ENCODE measurements at places on chromosomes 2 and 18.

GRCh38 chr2:12050396-12050795 is 304.0 kb downstream of the LPIN1 start:
- H3K27ac ChIP-seq: no peak overlapping the region
- peak; percentile 20 for DNase-seq
- H3K36me3 ChIP-seq: no peaks in the 10 kb centered on the region
- H3K4me1 ChIP-seq: peaks cover 10% of the 10 kb centered on the region
- no peak overlapping the region for H3K4me3 ChIP-seq
- no peaks in the 10 kb centered on the region for H3K27me3 ChIP-seq

- H3K36me3 ChIP-seq: peaks cover 4% of the 10 kb centered on the region
- H3K27me3 ChIP-seq: no peaks in the 10 kb centered on the region
- no peak for DNase-seq
- no peak overlapping the region for H3K27ac ChIP-seq
These were observed 21.2 kb upstream of the EPAS1 start for GRCh38 chr2:46275995-46276394.

- no peaks in the 10 kb centered on the region for H3K27me3 ChIP-seq
- peaks cover 19% of the 10 kb centered on the region for H3K4me1 ChIP-seq
- no peak for DNase-seq
- H3K4me3 ChIP-seq: peak overlapping the region; percentile 30
- H3K36me3 ChIP-seq: no peaks in the 10 kb centered on the region
- H3K27ac ChIP-seq: peak overlapping the region; percentile 88
These were observed 87.9 kb upstream of the ITGA6 start for GRCh38 chr2:172339371-172340010.

- H3K36me3 ChIP-seq: peaks cover 6% of the 10 kb centered on the region
- no peaks in the 10 kb centered on the region for H3K27me3 ChIP-seq
- H3K4me1 ChIP-seq: no peaks in the 10 kb centered on the region
- DNase-seq: no peak
- no peak overlapping the region for H3K4me3 ChIP-seq
- H3K27ac ChIP-seq: no peak overlapping the region
These were observed 308.3 kb downstream of the SETBP1 start for GRCh38 chr18:44988821-44989587.

DNA sequence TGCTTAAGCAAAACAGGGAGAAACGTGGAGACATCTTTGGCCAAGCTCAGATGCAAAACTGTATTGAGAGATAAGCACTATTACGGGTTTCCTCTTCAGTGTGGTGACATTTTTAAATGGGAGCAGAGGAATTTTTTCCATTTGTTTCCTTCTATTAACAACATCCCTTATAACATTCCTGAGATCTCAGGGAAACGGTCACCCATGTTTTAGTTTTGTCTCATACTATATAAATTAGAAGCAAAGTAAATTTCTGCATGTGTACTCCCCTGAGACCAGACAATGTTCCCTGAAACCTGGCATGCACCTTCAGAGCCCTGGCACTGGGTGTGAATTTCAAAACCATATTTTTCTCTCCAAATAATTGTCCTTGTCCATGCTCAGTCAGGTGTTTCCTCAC is 57.6 kb upstream of the RNF152 start:
- H3K36me3 ChIP-seq: peaks cover 6% of the 10 kb centered on the region
- peak; percentile 24 for DNase-seq
- H3K4me3 ChIP-seq: peak overlapping the region; percentile 70

DNA sequence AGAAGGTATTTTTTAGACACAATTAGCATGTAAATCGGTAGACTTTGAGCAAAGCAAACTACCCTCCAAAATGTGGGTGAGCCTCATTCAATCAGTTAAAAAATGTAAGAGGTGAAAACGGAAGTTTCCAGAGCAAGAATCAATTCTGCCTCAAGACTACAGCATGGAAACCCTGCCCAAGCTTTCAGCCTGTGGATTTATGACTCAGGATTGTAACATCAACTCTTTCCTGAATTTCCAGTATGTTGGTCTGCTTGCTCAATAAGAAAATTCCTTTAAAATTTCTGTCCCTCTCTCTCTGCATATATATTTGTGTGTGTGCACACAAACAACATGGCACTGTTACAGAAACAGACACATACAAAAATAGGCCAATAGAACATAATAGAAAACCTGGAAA is 228.6 kb upstream of the DOK6 start:
- H3K4me1 ChIP-seq: no peaks in the 10 kb centered on the region
- DNase-seq: peak; percentile 6
- no peaks in the 10 kb centered on the region for H3K36me3 ChIP-seq
- H3K27me3 ChIP-seq: peaks cover 85% of the 10 kb centered on the region
- no peak overlapping the region for H3K27ac ChIP-seq
- H3K4me3 ChIP-seq: no peak overlapping the region

DNA sequence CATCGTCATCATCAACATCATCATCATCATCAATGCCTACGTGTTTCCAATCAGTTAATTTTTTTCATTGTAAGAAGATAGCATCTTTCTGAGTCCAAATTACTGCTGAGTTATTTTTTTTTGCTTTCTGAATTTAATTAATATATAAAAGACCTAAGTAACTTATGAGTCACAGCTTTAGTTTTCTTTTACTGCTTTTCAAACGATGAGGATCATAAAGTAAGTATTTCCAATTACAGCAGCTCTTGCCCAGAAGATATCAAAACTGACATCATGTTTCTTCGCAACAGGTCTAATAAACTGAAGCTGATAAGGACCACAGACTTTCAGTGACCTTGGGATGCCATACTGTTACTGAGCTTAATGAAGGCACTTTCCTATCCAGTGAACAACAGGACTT is 442.2 kb downstream of the DSEL start:
- H3K36me3 ChIP-seq: no peaks in the 10 kb centered on the region
- H3K4me3 ChIP-seq: no peak overlapping the region
- no peak for DNase-seq
- peaks cover 79% of the 10 kb centered on the region for H3K27me3 ChIP-seq
- H3K27ac ChIP-seq: no peak overlapping the region

DNA sequence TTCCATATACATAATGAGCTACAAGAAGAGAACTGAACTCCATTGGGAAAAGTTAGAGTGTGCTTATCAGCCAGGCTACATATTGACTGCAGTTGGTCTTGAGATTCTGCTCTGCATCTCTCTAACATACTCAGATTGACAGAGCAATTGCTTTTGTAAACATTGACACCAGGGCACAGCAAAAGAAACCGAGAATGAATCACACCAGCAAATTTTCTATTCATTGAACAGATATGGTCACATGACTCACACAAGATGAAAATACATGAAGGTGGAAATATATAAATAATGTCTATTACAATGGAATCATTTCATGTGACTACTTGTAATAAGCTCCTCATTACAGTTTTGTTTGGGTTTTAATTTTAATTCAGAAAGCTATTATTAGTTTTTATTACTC is 691.9 kb upstream of the TMEFF2 start:
- H3K27me3 ChIP-seq: no peaks in the 10 kb centered on the region
- H3K4me1 ChIP-seq: peaks cover 12% of the 10 kb centered on the region
- no peak overlapping the region for H3K27ac ChIP-seq
- DNase-seq: peak; percentile 1

DNA sequence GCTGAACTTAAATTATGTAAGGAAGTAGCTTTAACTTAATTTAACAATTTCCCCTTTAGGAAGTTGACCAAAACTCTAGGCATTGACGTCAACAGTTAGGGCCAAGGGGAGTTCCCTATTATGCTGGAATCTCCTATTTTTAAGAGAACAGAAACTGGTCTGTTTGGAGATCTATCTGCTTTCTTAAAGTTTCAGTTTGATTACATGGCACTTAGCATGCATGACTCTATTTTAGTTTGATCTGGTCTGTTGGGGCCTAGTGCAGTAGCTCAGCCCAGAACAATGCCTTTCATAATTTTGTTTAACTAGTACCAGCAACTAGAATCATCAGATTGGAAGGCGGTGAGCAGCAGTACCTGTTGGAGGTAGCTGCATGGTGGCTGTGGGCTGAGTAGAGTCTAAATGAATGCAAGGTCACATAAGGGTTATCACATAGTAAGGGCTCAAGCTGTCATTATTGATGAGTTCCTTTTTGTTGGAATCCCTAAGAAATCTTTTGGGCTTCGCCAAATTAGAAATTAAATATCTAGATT is 60.5 kb upstream of the ZNG1B start:
- no peaks in the 10 kb centered on the region for H3K36me3 ChIP-seq
- H3K27ac ChIP-seq: no peak overlapping the region

DNA sequence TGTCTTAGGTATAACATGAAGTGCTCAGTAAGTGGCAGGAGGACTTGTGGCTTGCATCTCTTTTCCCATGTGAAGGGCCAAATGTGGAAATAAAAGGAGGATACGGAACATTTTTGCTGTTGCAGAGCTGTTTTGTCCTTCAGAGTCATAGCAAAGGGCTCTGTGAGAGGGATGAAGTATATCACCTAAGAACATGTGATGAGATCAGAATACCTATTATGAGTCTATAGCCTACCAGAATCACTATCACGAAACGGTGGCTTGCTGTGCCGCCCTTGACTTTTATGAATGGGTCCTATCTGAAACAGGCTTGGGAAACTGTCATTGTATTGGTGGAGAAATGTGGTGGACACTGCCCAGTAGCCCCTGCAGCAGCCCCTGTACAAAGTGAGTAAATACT is 67.0 kb upstream of the ITGB6 start:
- H3K27ac ChIP-seq: no peak overlapping the region
- H3K4me1 ChIP-seq: no peaks in the 10 kb centered on the region
- H3K27me3 ChIP-seq: no peaks in the 10 kb centered on the region
- H3K4me3 ChIP-seq: no peak overlapping the region
- H3K36me3 ChIP-seq: peaks cover 41% of the 10 kb centered on the region

GRCh38 chr2:102473020-102473419 is at the start of gene SLC9A4:
TSS of gene SLC9A4 (plus strand) at chr2:102473226. CDS start at chr2:102473760, 534 bp downstream.
- H3K36me3 ChIP-seq: no peaks in the 10 kb centered on the region
- DNase-seq: peak; percentile 62
- H3K4me1 ChIP-seq: no peaks in the 10 kb centered on the region
- H3K27ac ChIP-seq: no peak within 1 kb of the TSS
- no peak within 1 kb of the TSS for H3K4me3 ChIP-seq

- H3K27me3 ChIP-seq: no peaks in the 10 kb centered on the region
- H3K36me3 ChIP-seq: no peaks in the 10 kb centered on the region
- peaks cover 10% of the 10 kb centered on the region for H3K4me1 ChIP-seq
- no peak overlapping the region for H3K4me3 ChIP-seq
- no peak overlapping the region for H3K27ac ChIP-seq
These were observed 318.9 kb downstream of the CNTNAP5 start for GRCh38 chr2:124343827-124344498.

DNA sequence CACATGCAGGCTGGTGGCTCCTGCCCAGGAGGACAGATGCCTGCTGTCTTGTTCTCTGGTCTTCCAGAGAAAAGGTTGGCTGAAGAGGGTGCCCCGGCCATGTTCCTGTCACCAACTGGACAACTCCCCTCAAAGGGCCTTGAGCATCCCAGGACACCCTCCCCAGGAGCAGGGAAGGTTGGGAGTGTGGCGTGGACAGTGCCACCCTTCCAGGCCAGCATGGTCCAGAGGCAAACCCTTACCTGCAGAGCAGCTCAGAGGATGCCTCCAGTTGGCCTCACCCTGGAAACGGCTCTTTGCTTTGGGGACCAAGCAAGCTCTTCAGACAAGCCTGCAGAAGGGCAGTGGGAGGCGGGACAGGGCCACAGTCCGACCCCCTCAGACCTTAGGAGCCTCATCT is 4.9 kb upstream of the GPC1 start:
- no peaks in the 10 kb centered on the region for H3K27me3 ChIP-seq
- no peak for DNase-seq
- H3K27ac ChIP-seq: no peak overlapping the region
- peaks cover 26% of the 10 kb centered on the region for H3K4me1 ChIP-seq
- no peak overlapping the region for H3K4me3 ChIP-seq

DNA sequence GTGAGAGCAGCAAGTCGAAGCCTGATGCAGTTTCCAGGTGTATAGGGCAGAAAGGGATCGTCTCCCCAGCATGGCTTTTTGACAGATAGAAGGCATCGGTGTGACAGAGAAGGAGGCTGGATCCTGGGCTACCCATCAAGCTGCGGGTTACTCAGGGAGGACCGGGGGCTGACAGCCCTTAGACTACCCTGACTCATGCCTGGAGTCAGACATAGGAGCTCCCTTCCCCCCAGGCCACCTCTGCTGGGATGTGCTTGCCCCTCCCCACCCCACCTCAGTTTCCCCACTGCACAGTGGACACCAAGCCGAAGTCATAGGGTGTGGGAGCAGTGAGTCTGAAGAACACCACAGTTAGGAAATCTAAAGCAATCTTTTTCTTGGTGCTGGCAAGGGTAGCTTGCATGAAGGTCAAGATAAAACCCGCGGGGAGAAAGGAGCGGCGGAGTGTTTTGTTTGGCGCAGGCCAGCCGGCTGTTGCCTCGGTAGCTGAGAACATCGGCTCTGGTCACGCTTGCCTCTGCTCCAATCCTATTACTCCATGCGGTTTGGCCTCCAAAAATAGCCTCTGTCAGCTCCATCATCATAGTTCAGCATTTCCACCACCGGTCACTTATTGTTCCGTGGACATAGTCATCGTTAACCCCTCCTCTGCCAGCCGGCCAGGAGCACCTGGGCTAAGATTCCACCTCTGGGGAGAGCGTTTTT is 169.2 kb upstream of the GLI2 start:
- H3K27ac ChIP-seq: no peak overlapping the region
- H3K4me1 ChIP-seq: peaks cover 7% of the 10 kb centered on the region
- H3K27me3 ChIP-seq: no peaks in the 10 kb centered on the region
- H3K36me3 ChIP-seq: peaks cover 4% of the 10 kb centered on the region
- DNase-seq: peak; percentile 49
